Activated naive CD4-positive, alpha-beta T cell treated with anti-CD3 and anti-CD28 coated beads for 36 hours (primary cell): ENCODE measurements at places on chromosomes 13 and 19. TPM values are rescaled to one million over a fixed set of nuclear protein-coding genes. Genes with fewer than 3 reads are reported as not detected.

Gene WASF3
- total RNA-seq = not detected

Gene ZNF808
- 20.1 TPM for total RNA-seq

Gene ZNF134
- total RNA-seq = 7.0 TPM

DNA sequence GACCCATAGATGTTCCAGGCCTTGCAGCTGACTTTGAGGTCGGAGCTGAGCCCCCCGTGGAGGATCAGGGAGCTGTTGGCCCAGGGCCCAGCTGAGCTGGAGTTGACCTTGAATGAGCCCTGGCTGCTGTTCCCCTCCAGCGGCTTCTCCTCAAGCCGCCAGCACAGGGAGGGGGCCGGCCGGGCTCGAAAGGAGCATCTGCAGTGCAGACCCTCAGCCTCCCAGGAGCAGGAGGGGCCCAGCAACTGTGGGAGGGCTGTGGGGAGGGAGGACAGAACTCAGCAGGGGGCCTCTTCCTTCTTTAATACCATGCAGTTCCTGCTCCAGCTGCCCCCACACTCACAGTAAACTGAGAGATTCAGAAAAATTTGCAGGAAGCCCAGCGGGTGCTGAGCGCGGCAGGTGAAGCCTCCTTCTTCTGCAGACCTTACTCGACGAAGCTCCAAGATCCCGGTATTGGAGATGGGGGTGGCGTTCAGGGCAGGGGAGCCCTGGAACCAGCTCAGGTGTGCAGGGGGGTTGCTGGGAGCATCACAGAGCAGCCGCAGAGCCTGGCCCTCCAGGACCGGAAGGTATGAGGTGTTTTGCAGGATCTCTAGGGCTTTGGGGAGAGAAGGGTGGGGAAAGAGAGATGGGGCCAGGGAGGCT lies 2.6 kb downstream of the SIGLEC5 start:
- no peaks in the 10 kb centered on the region for H3K4me1 ChIP-seq
- no peak overlapping the region for H3K4me3 ChIP-seq
- H3K36me3 ChIP-seq = no peaks in the 10 kb centered on the region
- H3K27me3 ChIP-seq = peaks cover 25% of the 10 kb centered on the region

GRCh38 chr19:56476093-56476492 lies 1.1 kb downstream of the ZNF667 start:
- no peak for DNase-seq
- H3K27me3 ChIP-seq = peaks cover 45% of the 10 kb centered on the region
- no peak overlapping the region for H3K27ac ChIP-seq
- H3K36me3 ChIP-seq = peaks cover 38% of the 10 kb centered on the region
- peaks cover 16% of the 10 kb centered on the region for H3K4me1 ChIP-seq

GRCh38 chr13:47661076-47661475 lies 340.0 kb downstream of the SUCLA2 start:
- H3K4me1 ChIP-seq = no peaks in the 10 kb centered on the region
- H3K27ac ChIP-seq = no peak overlapping the region
- DNase-seq = no peak
- H3K36me3 ChIP-seq = no peaks in the 10 kb centered on the region

DNA sequence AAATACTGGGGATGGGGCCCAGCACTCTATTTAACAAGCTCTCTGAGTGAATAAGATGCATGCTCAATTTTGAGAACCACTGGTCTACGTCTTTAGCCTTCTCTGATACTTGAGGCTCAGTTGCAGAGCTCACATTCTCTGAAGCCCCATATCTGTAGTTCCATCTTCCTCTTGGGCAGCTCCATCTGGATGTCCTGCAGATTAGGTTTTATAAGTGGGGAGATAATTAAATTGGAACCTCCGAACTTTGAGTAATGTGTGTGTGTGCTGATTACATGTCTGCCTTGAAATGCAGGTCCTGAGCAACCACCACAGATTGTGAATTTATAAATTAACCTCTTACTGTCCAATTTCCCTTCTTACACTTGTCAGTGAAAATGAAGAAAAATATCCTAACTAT lies 7.2 kb upstream of the RASL11A start:
- peaks cover 17% of the 10 kb centered on the region for H3K36me3 ChIP-seq
- peaks cover 21% of the 10 kb centered on the region for H3K4me1 ChIP-seq
- H3K27me3 ChIP-seq = no peaks in the 10 kb centered on the region
- DNase-seq = no peak

DNA sequence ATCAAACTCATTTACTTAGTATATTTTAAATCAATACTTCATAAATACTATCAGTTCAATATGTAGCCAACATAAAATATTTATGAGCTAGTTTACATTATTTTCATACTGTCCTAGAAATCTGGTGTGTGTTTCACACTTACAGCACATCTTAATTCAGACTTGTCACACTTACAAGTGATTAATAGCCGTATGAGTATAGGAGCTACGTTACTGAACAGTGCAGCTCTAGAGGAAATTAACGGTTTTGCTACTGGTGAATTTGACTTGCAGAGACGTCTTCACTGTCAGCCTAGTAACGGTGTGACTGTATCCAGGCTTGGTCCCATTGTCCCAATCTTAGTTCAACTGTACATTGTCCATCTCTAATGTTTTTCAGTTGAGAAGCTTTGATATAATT lies 33.7 kb upstream of the POSTN start:
- no peaks in the 10 kb centered on the region for H3K36me3 ChIP-seq
- H3K4me3 ChIP-seq = no peak overlapping the region
- no peak overlapping the region for H3K27ac ChIP-seq
- DNase-seq = no peak
